ENCODE measurements at places on chromosomes 2 and 18.

GRCh38 chr2:8608411-8608954, 73.4 kb upstream of the ID2 start:
- DNase-seq, result no peak

DNA sequence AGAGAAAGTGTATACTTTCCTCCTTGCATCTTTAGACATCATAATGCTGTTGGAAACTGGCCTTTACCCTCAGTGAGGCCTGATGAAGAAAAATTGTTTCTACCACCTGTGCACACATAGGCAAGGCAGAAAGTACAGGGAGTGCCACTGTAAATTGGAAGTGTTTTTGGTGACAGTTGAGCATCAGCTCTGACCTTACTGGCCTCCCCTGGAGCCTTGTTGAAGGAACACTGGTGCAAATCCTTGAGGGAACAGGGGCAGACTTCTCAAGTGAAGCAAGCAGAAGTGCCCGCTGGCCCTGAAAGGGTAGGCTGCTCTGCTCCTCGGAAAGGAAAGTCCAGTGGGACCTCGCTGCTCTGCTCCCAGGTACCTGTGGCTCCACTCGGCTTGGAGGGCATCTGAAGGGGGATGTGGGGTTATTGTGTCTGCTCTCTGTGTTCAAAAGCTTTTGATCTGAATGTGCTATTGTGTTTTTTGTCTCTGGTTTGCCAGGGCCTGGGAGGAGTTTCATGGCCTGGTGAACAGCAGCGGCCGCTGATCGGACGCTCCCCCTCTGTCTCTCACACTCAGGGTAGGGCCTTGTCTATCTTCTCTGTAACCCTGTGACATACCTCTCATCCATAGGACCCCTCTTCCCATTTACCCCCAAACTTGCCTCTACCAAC, 23.4 kb downstream of the EIF4E2 start:
- DNase-seq, result peak; percentile 49

- DNase-seq, result no peak
These were observed 59.5 kb upstream of the PPM1B start for GRCh38 chr2:44109166-44109565.

- peak; percentile 75 for DNase-seq
These were observed 69.5 kb upstream of the PSMD14 start for GRCh38 chr2:161238560-161239325.

DNA sequence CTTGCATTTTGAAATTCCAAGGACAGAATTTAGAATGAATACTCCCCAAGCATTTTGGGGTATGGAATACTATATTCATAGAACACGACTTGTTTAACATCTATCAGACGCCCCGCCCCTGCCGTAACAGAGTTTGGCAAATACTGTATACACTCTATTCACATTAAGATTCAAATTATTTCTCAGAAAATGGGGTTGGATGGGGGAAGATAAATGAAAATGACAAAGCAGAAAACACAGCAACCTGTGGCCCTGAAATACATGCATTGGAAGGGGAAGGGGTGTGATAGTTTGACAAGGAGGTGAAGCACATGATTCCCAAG, 634.6 kb upstream of the SLC39A10 start:
- no peak for DNase-seq

DNA sequence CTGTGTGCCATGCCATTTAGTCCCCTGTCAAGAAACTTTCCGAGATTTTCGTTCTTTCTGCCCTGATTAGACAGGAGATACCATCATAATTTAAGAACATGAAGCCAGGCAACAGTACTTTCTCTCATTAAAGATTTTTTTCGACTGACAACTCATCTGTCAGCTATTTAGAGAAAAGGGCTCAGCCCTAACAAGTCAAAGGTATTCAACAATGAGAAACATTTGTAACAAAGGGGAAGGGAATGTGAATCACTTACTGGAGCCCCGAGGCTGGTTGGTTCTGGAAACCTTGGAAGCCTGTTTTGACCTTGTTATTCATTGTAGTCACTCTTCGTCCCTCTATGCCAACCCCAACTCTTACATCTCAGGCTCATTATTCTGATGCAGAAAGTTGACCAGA, 199.4 kb downstream of the SPP2 start:
- DNase-seq, result no peak

- no peak for DNase-seq
These were observed 343.2 kb downstream of the ALK start for GRCh38 chr2:29578084-29578598.

GRCh38 chr18:73199151-73199550, 331.4 kb upstream of the NETO1 start:
- no peak for DNase-seq

DNA sequence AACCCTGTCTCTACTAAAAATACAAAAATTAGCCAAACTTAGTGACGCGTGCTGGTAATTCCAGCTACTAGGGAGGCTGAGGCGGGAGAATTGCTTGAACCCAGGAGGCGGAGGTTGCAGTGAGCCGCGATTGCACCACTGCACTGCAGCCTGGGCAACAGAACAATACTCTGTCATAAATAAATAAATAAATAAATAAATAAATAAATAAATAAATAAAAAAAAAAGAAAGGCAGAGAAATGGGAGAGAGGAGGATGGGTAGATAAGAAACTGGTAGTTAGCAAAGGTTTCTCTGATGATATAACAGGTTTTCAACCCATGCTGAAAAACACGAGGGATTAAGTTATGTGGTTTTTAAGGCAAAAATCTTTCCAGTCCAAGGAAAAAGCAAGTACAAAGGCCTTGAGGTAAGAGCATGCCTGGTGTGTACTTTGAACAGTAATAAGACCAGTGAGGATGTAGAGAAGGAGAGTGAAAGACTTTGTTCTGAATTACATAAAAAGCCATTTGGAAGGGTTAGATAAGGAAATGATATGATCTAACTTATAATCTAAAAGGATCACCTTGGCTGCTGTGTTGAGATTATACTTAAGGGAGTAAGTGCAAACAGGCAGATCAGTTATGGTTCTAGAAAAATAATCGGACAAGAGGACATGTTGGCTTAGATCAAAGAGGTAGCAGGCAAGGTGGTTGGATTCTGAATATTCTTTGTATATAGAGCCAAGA, 159.3 kb downstream of the PTH2R start:
- DNase-seq, result no peak

- no peak for DNase-seq
These were observed 658.4 kb upstream of the FSHR start for GRCh38 chr2:49812730-49813129.

GRCh38 chr2:200408428-200409316, 101.2 kb downstream of the KCTD18 start:
- peak; percentile 53 for DNase-seq

DNA sequence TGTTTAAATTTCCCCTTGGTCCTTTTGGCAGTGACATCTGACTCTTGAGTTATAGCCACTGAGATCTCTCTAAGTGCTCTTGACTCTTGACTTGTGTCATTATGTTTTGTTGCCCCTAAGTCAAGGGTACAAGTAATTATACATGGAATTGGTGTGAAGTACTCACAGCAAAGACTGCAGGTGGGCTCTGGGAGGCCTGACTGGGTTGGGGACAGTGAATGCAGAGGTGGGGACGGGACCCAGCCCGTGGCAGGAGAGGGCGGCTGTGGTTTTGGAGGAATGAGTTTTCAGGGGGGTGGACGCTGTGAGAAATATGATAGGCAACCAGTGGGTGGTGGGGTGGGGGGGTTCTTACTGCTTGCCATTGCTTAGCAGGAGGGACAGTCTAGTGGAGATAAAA, 97.8 kb downstream of the NCK2 start:
- DNase-seq, result no peak

- DNase-seq, result no peak
These were observed 65.9 kb upstream of the CYTIP start for GRCh38 chr2:157509744-157510143.

- no peak for DNase-seq
These were observed 289.3 kb downstream of the RPRM start for GRCh38 chr2:153189091-153189888.

DNA sequence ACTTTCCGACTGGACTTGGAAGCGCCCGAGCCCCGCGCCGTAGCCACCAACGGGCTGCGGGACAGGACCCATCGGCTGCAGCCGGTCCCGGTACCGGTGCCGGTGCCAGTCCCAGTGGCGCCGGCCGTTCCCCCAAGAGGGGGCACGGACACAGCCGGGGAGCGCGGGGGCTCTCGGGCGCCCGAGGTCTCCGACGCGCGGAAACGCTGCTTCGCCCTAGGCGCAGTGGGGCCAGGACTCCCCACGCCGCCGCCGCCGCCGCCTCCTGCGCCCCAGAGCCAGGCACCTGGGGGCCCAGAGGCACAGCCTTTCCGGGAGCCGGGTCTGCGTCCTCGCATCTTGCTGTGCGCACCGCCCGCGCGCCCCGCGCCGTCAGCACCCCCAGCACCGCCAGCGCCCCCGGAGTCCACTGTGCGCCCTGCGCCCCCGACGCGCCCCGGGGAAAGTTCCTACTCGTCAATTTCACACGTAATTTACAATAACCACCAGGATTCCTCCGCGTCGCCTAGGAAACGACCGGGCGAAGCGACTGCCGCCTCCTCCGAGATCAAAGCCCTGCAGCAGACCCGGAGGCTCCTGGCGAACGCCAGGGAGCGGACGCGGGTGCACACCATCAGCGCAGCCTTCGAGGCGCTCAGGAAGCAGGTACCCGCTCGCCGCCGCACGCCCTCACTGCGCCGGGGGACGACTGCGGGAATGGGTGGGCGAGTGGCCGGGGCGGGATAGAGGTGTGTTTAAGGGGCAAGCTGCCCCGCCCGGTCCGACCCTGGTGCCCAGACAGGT, 713 bp downstream of the ATOH8 start:
- DNase-seq, result peak; percentile 51

- DNase-seq, result no peak
These were observed 746.0 kb downstream of the METTL4 start for GRCh38 chr18:1825296-1825695.

- DNase-seq, result no peak
These were observed 431 bp upstream of the CNRIP1 start for GRCh38 chr2:68320118-68320641.

DNA sequence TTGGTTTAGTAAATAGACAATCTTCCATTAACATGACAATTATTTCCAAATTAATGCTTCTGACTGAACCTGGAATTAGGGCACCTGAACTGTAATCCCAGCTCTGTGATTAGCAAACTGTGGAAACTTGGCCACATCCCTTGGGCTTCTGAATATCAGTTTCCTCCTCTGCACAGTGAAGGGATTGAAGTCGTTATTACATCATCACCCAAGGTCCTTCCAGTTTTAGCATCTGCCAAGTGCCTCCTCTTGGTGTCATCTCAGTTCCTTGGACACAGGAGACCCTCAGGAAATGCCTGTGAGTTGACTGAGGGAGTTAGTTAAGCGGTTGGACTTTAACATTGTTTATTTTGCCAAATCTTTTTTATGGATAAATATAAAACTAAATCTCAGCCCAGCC, 64.8 kb downstream of the MOGAT1 start:
- DNase-seq, result no peak

DNA sequence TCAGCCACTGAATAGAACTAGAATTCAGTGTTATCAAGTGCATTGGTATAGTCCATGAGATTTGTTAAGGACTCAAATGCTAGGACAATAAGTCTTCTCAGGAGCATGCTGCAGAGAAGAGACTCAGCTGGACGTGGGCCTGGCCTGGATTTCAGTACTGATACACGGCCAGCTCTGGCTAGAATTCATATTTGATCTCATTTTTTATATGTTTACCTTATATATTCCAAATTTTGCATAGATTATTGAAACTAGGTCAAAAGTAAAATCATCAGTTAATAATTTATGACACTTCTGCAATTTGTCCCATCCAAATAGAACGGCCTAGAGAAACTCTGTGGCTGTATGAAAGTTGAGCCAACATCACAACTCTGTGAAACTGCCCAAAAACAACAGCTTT, 262.0 kb downstream of the DLGAP1 start:
- DNase-seq, result no peak

- peak; percentile 51 for DNase-seq
These were observed 54.1 kb downstream of the ATP8B1 start for GRCh38 chr18:57748770-57749603.

- peak; percentile 44 for DNase-seq
These were observed 1.7 kb upstream of the ZNF532 start for GRCh38 chr18:58862851-58863538.

DNA sequence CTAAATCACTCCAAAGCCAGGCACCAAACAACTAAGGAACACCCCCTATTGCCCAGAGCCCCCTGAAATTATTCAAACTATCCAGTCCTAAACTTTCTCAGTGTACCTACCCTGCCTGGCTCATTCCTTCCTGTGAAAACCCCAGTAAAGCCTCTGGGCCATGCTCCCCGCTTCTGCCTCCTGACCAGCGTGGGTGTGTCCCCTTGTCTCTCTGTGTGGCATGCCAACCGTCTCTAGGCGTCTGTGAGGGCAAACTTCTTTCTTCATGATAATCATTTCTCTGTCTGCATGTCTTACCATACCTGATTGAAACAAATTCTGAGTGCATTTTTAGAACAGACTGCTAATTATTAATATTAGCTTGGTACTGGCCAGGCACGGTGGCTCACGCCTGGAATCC, 109.0 kb upstream of the MSH2 start:
- peak; percentile 44 for DNase-seq

DNA sequence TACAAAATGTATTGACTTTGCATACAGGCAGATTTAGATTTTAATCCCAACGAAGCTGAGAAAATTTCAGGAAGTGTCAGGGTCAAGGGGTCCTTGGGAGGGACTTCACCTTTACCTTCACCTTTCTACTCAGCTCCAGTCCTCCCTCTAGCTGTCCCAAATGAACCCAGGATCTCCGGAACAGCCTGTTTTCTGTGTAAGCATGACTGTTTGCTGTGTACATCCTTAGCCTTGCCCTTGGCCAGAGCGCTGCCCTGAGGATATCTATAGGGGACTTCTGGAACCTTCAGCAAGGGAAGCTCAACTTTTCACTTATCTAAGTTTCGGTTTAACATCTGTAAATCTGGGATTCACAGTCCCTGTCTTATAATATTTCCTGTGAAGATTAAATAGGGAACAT, 246.8 kb upstream of the ST6GAL2 start:
- no peak for DNase-seq

GRCh38 chr18:76602191-76602590, 107.1 kb upstream of the ZNF516 start:
- no peak for DNase-seq

DNA sequence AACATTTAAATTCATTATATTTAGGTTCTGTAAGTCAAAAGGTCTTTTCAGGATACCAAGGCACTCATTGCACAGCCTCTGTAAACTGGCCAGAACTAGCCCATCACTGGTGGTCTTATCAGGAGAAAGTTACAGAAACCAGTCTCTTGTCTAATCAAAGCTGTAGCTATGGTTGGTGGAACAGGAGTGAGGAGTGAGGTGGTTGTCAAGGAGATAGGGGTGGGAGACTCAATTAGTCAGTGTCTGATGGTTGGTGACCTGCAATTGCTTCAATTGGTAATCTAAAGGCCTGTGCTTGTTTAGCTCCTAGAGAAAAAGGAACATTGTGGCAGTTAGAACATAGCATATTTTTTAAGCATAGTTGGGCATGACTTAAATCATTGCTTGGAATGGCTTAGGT, 458.6 kb upstream of the CDH2 start:
- no peak for DNase-seq

GRCh38 chr18:60279391-60279790, 93.2 kb downstream of the MC4R start:
- no peak for DNase-seq

GRCh38 chr2:234478121-234478858, 18.6 kb downstream of the ARL4C start:
- no peak for DNase-seq

- DNase-seq, result peak; percentile 77
These were observed at the start of gene TFCP2L1 for GRCh38 chr2:121284463-121285449. Gene TFCP2L1 (minus strand): TSS chr2:121285202. CDS start chr2:121285109, 93 bp downstream.

GRCh38 chr18:58975781-58976180, 111.1 kb downstream of the ZNF532 start:
- DNase-seq, result no peak

GRCh38 chr2:73373344-73373743, 12.3 kb upstream of the ALMS1 start:
- no peak for DNase-seq

- DNase-seq, result no peak
These were observed 90.9 kb downstream of the TTC27 start for GRCh38 chr2:32718752-32719151.

Data from left colon (tissue), 2 donors.